ENCODE measurements at places on chromosomes 2 and 18.
A peak's percentile ranks its signal among the peaks of the same experiment; 100 is the strongest.

- no peaks in the 10 kb centered on the region for H3K27me3 ChIP-seq
- H3K4me1 ChIP-seq: no peaks in the 10 kb centered on the region
- no peaks in the 10 kb centered on the region for H3K36me3 ChIP-seq
- H3K27ac ChIP-seq: no peak overlapping the region
- H3K4me3 ChIP-seq: no peak overlapping the region
Measured at GRCh38 chr18:73283032-73283431, 415.2 kb upstream of the NETO1 start.

DNA sequence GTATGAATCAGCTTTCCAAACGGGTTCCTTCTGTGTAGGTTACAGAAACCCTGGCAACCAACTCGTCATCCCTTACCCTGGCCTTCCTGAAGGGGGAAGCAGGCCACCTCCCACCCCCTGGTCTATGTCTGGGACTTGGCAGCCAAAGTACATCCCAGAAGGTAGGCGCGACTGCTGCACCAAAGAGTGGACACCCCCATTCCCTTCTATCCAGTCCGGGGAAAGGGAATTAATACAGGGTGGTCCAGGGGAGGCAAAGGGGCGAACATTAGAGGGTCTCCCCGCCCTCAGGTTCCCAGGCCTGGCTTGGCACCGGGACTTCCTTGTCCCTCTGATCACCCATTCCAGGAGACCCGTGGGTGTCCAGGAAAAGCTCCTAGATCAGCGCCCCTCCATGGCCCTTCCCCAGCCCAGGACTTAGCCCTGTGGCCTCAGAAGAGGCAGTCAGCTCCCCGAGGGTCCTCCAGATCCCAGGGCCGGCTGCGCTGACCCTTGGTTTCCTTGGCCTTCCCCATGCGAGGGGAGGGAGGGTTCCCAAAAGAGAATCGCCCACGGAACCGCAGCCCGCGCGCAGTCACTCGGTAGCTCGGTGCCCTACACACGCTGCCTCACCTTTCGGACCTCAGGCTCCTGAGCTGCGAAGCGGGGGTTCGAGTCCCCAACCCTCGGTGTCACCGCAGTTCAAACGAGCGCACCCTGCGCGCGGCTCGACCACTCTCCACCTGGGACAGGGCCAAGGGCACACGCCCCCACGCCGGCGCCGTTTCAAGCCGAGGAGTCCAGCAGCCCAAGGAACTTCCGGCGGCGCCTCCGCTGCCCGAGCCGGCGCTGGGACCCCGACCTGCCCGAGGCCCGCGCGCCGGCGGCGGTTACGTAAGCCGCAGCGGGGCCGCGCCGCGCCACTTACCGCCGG, at the start of gene PER2:
TSS of gene PER2 (minus strand) at position 874 of the 913 bp plus-strand sequence. CDS start 10,674 bp downstream, outside the sequence.
- H3K36me3 ChIP-seq: no peaks in the 10 kb centered on the region
- H3K4me3 ChIP-seq: peak within 1 kb of the TSS; percentile 74
- peaks cover 37% of the 10 kb centered on the region for H3K4me1 ChIP-seq
- DNase-seq: peak; percentile 64
- H3K27ac ChIP-seq: peak within 1 kb of the TSS; percentile 82

DNA sequence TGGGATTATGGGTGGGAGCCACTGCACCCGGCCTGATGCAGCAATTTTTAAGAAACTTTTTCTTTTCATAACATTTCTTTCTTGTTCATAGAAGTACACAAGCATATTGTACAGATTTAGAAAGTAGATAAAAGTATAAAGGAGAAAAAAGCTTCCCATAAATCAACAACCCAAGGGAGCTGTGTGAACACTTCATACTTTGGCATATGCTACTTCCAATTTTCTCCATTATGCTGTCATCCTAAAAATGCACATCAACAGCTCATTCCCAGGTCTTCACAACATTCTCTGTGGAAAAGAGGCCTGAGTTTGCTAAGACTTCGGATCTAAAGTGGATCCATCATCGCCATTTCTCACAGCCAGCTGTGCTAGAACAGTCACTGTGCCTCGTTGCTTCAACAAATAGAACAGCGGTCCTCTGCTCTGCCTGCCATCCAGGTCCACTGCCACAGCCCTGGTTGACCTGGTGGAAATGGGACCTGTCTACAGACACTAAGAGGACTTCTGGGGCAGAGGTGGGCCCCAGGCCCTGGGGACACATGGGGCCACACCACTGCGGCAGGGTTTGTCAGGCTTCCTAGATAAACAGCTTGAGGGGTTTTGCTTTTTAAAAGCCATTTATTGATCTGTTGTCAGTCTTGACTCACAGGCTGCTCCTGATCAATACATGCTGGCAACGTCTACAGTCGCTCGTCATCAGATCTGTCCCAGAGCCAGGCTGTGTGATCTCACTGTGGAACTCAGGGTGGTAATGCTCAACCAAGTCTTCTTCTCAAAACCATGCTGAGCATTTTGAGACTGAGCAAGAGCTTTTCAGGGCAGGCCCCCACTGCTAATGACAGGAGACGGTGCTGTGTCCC, 72.7 kb upstream of the MGAT4A start:
- peaks cover 11% of the 10 kb centered on the region for H3K4me1 ChIP-seq
- DNase-seq: no peak
- no peaks in the 10 kb centered on the region for H3K27me3 ChIP-seq
- no peak overlapping the region for H3K27ac ChIP-seq
- H3K4me3 ChIP-seq: no peak overlapping the region

GRCh38 chr2:65081232-65081685, 25.0 kb downstream of the CEP68 start:
- no peaks in the 10 kb centered on the region for H3K27me3 ChIP-seq
- no peak for DNase-seq
- no peak overlapping the region for H3K4me3 ChIP-seq
- peak overlapping the region; percentile 4 for H3K27ac ChIP-seq
- peaks cover 7% of the 10 kb centered on the region for H3K4me1 ChIP-seq

DNA sequence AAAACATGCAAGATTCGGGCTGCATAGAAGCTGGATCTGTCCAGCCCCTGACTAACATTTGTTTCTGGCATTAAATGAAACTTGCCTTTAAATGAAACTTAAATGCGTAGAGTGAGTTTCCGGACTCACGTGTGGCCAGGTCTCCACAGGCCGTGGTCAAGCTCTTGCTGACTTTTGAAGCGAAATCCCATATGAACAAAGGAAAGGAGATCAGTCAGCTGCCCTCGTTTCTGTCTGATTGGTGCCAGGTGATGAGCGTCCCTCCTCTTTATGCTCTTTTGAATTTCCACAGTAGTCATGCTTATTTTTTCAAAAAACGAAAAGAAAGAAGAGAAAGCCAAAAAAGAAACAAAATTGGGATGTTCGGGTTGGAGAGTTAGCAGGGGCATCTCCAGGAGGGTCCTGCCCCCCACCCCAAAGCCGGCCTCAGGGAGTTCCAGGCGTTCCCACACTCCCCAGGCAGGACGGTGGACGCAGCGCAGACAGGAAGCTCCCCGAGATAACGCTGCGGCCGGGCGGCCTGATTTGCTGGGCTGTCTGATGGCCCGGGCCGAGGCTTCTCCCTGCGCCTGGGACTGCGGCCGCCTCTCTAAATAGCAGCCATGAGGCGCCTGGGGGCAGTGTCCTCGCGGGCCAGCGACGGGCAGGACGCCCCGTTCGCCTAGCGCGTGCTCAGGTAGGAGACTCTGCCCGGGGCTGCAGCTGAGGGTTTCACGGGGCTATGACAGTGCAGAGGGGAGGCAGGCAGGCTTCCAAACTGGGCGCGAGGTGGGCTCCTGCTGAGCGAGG, at the start of gene COLEC11:
TSS of gene COLEC11 (plus strand) at position 620 of the 789 bp plus-strand sequence. CDS start 9,229 bp downstream, outside the sequence.
- H3K4me3 ChIP-seq: no peak within 1 kb of the TSS
- peaks cover 9% of the 10 kb centered on the region for H3K36me3 ChIP-seq
- DNase-seq: no peak
- peaks cover 21% of the 10 kb centered on the region for H3K4me1 ChIP-seq
- H3K27me3 ChIP-seq: no peaks in the 10 kb centered on the region
- no peak within 1 kb of the TSS for H3K27ac ChIP-seq

DNA sequence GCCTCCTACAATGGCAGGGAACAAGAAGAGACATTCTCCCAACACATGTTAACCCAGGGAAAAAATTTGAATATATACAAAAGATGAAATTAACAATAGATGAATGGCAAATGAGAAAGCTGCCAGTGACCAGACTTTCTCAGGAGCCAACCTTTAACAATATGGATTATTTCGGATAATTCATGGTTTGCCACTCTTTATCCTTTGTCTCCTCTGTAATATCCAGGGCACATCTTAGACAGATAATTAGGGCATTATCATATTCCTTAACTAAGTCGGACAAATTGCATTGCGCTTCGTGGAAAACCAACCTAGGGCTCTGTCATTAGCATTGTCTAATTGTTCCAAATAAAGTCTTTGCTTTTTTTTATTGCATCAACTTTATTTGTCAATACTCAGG, 97.3 kb downstream of the CDCA7 start:
- peaks cover 12% of the 10 kb centered on the region for H3K4me1 ChIP-seq
- no peak overlapping the region for H3K4me3 ChIP-seq
- DNase-seq: no peak
- no peaks in the 10 kb centered on the region for H3K36me3 ChIP-seq
- H3K27ac ChIP-seq: no peak overlapping the region

DNA sequence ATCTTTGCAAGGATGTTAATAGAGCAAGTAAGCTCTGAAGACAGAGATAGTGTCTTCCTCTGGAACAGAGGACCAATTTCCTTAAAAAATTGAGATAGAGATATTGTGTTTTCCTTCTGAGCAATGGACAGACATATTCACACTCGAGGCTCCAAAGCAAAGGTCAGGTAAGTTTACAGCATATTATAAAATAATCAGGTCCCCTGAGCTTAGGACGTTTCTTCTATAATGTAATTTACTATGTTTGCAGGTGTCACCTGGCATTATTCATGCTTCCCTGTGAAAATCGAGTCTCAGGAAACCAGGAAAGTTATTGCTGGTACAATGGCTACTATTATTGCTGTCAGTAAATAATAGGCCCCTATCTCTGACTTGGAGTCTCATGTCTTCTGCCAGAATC, 1135.8 kb upstream of the ACVR2A start:
- no peak overlapping the region for H3K4me3 ChIP-seq
- no peak overlapping the region for H3K27ac ChIP-seq
- no peaks in the 10 kb centered on the region for H3K36me3 ChIP-seq
- H3K27me3 ChIP-seq: no peaks in the 10 kb centered on the region
- H3K4me1 ChIP-seq: no peaks in the 10 kb centered on the region
- DNase-seq: no peak

DNA sequence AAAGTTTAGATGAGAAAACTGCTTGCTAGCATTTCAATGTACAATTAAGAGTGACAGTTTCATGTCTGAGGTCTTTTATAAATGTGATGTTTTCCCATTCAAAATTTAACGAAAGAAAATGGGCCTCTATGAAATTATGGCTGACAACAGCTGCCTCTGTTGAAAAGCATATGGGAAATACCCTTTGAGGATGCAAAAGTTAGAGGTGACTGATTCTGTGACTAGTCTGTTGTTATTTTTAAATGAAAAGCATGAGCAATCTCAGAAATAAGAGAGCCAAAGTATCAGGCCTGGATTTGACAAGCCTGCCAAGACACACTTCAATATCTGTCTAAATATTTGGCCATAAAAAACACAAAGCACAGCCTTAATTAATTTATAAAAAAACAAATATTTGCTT, 580.8 kb downstream of the ERBB4 start:
- no peaks in the 10 kb centered on the region for H3K4me1 ChIP-seq
- no peak overlapping the region for H3K27ac ChIP-seq
- H3K36me3 ChIP-seq: no peaks in the 10 kb centered on the region
- no peaks in the 10 kb centered on the region for H3K27me3 ChIP-seq
- H3K4me3 ChIP-seq: no peak overlapping the region

DNA sequence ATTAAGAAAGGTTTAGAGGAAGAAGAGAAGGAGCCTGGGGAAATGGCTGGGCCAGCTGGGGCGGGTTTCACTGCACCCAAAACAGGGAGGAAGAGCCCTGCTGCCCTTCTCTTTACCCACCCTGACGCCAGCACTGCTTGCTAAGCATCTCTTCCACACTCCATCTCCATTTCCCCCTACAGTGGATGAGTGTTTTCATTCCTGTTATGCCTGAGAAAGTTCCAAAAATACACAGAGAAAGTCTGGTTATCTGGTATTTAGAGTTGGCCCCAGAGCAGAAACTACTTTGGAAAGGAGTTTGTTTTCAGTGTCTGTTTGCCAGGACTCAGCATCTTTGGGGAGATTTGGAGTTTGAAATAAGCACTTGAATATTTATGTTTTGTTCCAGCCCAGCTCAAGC, 451.0 kb downstream of the SLC4A3 start:
- H3K27ac ChIP-seq: no peak overlapping the region
- H3K27me3 ChIP-seq: peaks cover 2% of the 10 kb centered on the region
- H3K4me3 ChIP-seq: no peak overlapping the region
- no peak for DNase-seq

GRCh38 chr18:23853448-23854195, 160.9 kb upstream of the TTC39C start:
- no peaks in the 10 kb centered on the region for H3K36me3 ChIP-seq
- no peak overlapping the region for H3K27ac ChIP-seq
- peaks cover 12% of the 10 kb centered on the region for H3K4me1 ChIP-seq
- H3K4me3 ChIP-seq: no peak overlapping the region

GRCh38 chr2:65608916-65609315, 176.5 kb upstream of the SPRED2 start:
- no peak overlapping the region for H3K27ac ChIP-seq
- H3K4me1 ChIP-seq: peaks cover 19% of the 10 kb centered on the region
- no peaks in the 10 kb centered on the region for H3K36me3 ChIP-seq
- DNase-seq: no peak
- H3K4me3 ChIP-seq: no peak overlapping the region

GRCh38 chr2:214127170-214127569, 283.7 kb upstream of the VWC2L start:
- H3K4me3 ChIP-seq: no peak overlapping the region
- DNase-seq: no peak

- H3K27me3 ChIP-seq: no peaks in the 10 kb centered on the region
- no peak overlapping the region for H3K27ac ChIP-seq
- peaks cover 38% of the 10 kb centered on the region for H3K4me1 ChIP-seq
- DNase-seq: no peak
- no peaks in the 10 kb centered on the region for H3K36me3 ChIP-seq
- no peak overlapping the region for H3K4me3 ChIP-seq
Measured at GRCh38 chr2:16620590-16620989, 45.0 kb downstream of the CYRIA start.

GRCh38 chr2:106156305-106157296, 37.5 kb downstream of the UXS1 start:
- peaks cover 75% of the 10 kb centered on the region for H3K36me3 ChIP-seq
- no peak overlapping the region for H3K27ac ChIP-seq
- no peaks in the 10 kb centered on the region for H3K27me3 ChIP-seq
- H3K4me3 ChIP-seq: no peak overlapping the region

- H3K27ac ChIP-seq: no peak overlapping the region
- H3K4me1 ChIP-seq: no peaks in the 10 kb centered on the region
- H3K4me3 ChIP-seq: no peak overlapping the region
- no peaks in the 10 kb centered on the region for H3K36me3 ChIP-seq
- H3K27me3 ChIP-seq: no peaks in the 10 kb centered on the region
- DNase-seq: no peak
Measured at GRCh38 chr2:67076239-67076624, 320.9 kb upstream of the ETAA1 start.

DNA sequence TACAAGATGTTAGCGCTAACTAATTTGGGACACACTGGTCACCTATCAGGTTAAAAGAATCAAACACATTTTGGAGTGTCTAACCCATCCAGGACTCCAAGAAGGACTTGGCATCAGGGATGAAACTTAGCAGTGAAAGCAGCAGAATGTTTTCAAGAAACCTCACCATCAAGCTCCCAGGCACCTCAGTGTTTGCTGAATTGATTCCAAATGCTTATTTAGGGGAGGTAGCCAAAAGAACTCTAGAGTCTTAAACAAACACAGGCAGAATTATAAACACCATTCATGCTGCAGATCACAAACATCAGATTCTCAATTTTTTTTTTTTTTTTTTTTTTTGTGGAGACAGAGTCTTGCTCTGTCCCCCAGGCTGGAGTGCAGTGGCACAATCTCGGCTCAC, 122.8 kb upstream of the UXS1 start:
- H3K4me3 ChIP-seq: no peak overlapping the region
- H3K4me1 ChIP-seq: peaks cover 6% of the 10 kb centered on the region
- no peak for DNase-seq
- no peak overlapping the region for H3K27ac ChIP-seq
- H3K36me3 ChIP-seq: no peaks in the 10 kb centered on the region
- H3K27me3 ChIP-seq: no peaks in the 10 kb centered on the region

Data from activated CD4-positive, alpha-beta T cell treated with anti-CD3 and anti-CD28 coated beads for 36 hours (primary cell).